ENCODE measurements at places on chromosomes 5 and 9. TPM values are rescaled to one million over a fixed set of nuclear protein-coding genes. Genes with fewer than 3 reads are reported as not detected.
A peak's percentile ranks its signal among the peaks of the same experiment; 100 is the strongest.

- no peak for DNase-seq
Measured at GRCh38 chr9:7976856-7977255, 177.3 kb upstream of the DMAC1 start.

GRCh38 chr9:68914751-68915150, 99.2 kb downstream of the PRKACG start:
- DNase-seq: peak; percentile 39

DNA sequence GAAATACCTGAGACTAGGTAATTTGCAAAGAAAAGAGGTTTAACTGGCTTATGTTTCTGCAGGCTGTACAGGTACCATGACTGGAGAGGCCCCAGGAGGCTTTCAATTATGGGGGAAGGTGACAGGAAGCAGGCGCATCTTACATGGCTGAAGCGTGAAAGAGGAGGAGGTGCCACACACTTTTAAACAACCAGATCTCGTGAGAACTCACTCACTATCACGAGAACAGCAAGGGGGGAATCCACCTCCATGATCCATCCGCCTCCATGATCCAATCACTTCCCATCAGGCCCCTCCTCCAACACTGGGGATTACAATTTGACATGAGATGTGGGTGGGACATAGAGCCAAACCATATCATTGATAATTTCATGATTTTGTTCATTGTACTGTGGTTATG, 2.5 kb upstream of the MED27 start:
- DNase-seq: no peak

DNA sequence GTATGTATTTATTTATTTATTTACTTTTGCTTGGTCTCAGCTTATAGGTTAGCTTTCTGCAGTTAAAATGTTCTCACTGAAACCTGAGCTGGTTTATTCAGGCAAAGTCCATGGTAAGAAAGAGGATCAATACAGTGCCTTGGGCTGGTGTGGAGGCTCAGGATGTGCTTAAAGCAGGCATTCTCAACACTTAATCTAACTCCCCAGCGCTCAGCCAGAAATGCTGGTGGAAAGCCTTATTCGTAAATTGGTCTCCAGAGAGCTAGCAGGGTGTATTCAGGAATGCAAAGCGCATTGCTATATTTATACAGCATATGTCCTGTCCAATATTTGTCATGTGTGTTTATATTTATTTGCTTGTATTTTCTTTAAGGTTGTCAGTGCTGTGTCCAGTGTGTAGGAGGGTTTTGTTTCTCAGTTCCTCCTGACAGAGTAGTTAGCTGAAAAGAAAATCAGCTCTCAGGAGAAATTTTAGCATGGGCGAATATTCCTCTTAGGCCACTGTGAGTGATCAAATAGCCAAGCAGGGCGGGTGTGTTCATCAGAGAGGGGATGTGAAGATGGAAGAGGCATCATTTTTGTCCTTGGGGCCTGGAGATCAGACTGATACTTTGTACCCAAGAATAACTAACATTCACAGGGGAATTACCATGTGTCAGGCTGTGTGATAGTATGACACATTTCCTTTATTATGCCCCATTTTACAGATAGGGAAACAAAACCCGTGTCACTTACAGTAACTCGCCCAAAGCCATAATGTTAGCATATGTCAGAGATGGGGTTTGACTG, 65.8 kb downstream of the DOCK2 start:
- DNase-seq: no peak

DNA sequence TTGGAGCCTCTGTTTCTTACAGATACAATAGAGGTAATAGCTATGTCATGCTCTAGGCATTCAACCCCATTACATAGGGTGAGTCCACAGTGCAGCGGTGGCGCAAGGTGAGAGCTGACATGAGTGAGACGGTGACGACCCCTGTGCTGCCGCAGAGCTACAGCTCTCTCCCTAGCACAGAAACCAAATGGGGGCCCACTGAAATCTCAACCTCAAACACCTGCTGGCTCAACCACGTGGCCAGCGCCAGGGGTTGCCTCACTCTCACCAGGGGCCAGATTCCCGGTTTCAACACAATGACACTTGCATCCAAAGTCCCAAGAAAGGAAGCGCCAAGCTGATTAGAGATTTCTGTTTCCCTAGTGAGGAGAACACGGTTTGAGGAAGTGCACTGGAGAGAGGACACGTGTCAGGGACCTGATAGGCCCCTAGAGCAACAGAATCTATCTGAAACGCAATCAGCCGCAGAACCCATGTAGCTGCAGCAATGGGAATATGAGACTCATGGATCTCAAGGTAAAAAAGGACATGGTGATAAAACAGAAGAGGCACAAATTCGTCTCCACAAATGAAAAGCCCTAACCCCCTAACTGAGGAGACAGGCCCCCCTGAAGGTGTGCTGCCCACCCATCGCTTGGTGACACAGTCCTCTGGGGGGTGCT, 114.3 kb downstream of the CRB2 start:
- no peak for DNase-seq

GRCh38 chr5:61160497-61160896, 1.8 kb downstream of the SMIM15 start:
- DNase-seq: no peak

GRCh38 chr5:42506662-42507061, 83.4 kb downstream of the GHR start:
- no peak for DNase-seq

DNA sequence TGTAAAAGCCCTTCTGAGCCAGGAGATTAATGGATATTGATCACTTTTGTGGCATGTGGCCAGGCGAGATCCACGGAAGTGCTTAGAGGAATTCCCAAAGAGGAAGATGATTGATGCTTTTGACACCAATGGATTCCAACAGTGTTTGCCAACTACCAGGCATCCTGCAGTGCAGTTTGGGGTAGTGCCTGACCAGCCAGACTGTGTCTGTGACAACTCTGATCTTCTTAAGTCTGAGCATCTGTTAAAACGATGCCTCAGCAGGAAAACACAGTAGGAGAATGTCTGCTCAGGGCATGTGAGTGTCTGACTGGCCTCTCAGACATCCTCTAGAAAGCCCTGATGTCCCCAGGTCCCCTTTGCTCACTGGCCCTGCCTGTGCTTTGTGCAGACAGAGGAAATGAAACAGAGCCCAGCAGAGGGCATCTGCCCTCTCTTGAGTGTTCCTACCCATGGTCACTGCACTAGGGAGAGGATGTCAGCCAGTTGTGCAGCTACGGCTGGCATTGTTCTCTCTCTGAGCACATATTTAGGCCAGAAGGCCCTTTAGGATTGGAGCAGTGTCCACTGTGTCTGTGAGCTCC, 57.0 kb downstream of the TRPC7 start:
- peak; percentile 14 for DNase-seq

GRCh38 chr5:91357012-91357634, 26.0 kb downstream of the ARRDC3 start:
- peak; percentile 20 for DNase-seq

GRCh38 chr5:115267617-115268016, 4.9 kb upstream of the PGGT1B start:
- DNase-seq: no peak

DNA sequence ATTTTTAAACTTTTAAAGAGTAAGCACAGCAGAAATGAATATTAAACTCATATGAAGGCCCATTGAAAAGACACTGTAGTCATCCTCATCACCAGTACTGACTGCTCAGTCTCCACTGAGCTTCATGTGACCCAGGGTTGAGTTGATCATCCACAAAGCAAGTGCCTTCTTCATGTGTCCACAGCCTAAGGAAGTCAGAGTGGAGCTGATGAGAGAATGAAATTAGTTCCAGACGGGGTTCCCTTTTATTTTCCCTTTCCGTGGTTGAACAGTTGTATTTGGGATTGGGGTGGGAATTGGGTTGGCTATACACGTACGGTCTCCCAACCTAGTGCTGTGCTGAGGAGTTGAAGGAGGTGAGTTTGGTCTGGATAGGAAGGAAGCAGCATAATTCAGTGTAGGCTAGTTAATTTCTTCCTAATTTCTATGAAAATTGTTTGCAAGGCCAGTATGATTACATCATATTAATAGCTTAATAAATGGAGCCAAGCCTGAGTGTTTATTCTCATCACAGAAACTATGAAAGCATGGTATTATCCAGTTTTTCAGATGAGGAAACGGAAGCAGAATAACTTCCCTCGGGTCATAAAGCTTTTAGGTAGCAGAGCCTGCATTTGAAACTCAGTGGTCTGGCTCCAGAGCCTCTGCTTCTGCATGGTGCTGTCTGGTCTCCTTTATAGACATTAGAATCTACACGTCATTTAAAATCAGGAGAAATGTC, 103.9 kb upstream of the DMRT1 start:
- no peak for DNase-seq

- DNase-seq: no peak
Measured at GRCh38 chr5:173973616-173973969, 15.4 kb upstream of the C5orf47 start.

DNA sequence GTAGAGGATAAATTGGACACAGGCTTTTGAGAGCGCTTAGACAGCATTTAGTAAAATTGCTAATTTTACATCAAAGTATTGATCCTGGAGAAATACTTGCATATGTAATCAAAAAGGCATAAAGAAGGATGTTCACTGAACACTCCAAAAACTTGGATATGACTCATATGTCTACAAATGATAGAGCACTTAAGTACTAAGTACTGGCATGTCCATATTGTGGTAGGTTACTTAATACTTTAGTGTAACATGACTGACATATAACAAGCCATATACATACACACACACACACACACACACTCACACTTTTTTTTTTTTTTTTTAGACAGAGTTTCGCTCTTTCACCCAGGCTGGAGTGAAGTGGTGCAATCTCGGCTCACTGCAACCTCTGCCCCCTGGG, 361.9 kb downstream of the ARHGEF28 start:
- DNase-seq: no peak

DNA sequence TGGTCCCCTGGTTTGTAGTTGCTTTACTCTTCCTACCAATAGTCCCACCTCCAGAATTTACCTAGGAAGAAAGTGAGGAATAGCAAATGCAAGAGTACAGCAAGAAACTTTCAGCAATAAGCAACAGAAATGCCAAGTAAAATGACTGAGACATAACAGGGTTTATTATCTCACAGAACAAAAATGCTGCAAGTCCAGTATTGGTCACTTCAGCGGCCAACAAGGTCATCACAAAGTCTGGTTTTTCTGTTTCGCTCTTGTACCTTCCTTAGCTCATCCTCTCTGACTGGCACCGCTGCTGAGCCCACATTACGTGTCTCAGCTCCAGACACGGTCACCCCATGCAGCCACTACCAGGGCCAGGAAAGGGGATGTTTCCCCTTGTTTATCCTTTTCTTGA, 82.7 kb downstream of the RFK start:
- no peak for DNase-seq

GRCh38 chr5:179265514-179266290, 79.6 kb downstream of the ADAMTS2 start:
- DNase-seq: peak; percentile 98

GRCh38 chr5:112401924-112402323, 17.2 kb downstream of the EPB41L4A start:
- DNase-seq: no peak

Gene TLX3
- total RNA-seq: not detected

Gene AQP3
- total RNA-seq: 113 TPM

Gene FOXD4L4
- 0.16 TPM for total RNA-seq

Gene CBY3
- total RNA-seq: not detected

Gene IFNA6
- total RNA-seq: not detected

Gene BTNL3
- 0.21 TPM for total RNA-seq

Gene PCDHGB2
- 14.0 TPM for total RNA-seq

Gene LYSMD3
- 15.8 TPM for total RNA-seq

Measured in myocyte (in vitro differentiated cells).